ENCODE measurements at places on chromosomes 6 and 20.

GRCh38 chr20:13684566-13685222 is 46.0 kb upstream of the TASP1 start:
- DNase-seq, result no peak

DNA sequence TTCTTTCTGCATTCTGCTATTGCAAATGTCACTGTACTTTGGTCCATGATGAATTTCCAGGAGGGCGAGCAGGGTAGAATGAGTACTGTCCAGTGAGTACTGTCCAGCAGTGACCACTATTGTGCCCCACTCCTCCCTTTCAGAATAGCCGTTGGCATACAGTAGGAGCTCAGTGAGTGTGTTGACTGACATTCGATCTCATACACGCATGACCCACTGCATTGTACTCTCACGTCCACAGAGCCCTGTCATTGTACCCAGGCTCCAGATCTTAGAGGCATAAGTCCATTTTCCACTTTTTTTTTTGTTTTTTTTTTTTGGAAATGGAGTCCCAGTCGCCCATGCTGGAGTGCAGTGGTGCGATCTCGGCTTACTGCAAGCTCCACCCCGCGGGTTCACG is 8.2 kb downstream of the DYNLRB1 start:
- no peak for DNase-seq

DNA sequence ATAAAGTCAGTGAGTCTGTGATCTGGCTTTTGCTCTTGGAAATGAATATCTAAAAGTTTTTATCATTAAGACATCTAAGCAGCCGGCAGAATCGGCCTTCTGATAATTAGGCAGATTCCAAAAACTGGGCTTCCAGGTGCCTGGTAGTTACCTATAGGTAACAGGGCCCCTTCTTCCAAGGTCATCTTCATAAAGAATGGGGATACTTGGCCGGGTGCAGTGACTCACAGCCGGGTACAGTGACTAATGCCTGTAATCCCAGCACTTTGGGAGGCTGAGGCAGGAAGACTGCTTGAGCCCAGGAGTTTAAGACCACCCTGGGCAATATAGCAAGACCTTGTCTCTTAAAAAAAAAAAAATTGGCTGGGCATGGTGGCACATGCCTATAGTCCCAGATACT is 12.9 kb upstream of the RBL1 start:
- no peak for DNase-seq

GRCh38 chr6:71079677-71080076 is 122.8 kb upstream of the B3GAT2 start:
- DNase-seq, result no peak

- DNase-seq, result no peak
Observed at GRCh38 chr6:109791301-109791700, 100.2 kb downstream of the FIG4 start.

DNA sequence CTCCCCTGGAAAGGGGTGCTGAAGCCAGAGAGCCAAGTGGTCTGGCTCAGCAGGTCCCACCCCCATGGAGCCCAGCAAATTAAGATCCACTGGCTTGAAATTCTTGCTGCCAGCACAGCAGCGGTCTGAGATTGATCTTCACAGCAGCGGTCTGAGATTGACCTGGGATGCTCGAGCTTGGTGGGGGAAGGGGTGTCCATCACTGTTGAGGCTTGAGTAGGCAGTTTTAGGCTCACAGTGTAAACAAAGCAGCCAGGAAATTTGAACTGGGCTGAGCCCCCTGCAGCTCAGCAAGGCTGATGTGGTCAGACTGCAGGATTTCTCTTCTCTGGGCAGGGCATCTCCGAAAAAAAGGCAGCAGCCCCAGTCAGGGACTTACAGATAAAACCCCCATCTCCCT is 41.3 kb upstream of the B3GAT2 start:
- DNase-seq, result no peak

- DNase-seq, result no peak
Observed at GRCh38 chr6:134058622-134059366, 6.4 kb upstream of the SLC2A12 start.
